ENCODE measurements at places on chromosomes 1 and 21.

DNA sequence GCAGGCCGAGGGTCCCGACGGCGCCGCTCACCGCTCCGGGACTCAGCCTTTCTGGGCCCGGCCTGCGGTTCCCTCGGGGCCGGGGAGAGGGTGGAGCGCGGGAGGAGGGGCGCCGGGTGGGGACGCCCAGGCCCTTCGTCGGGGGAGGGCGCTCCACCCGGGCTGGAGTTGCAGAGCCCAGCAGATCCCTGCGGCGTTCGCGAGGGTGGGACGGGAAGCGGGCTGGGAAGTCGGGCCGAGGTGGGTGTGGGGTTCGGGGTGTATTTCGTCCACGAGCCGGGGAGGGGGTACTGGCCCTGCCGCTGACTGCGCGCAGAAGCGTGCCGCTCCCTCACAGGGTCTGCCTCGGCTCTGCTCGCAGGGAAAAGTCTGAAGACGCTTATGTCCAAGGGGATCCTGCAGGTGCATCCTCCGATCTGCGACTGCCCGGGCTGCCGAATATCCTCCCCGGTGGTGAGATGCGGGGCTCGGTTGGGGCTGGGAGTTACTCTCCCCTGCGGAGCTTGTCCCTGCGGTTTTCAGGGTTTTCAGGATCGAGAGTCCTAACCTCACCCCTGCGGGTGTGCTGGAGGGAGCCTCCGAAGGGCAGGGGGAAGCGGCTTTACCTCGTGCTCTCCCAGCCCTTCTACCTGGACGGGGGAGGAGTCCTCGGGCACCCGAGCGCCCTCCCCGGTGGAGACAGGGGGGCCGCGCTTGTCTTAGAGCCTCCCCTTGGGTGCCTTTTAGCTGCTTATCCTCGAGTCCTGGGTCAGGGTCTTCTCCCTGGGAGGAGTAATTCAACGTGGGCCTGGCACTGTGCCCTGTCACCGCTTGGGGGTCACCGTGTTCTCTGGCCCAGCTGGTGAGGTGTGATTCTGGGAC, 2.1 kb downstream of the SAMD11 start:
- no peak for DNase-seq

DNA sequence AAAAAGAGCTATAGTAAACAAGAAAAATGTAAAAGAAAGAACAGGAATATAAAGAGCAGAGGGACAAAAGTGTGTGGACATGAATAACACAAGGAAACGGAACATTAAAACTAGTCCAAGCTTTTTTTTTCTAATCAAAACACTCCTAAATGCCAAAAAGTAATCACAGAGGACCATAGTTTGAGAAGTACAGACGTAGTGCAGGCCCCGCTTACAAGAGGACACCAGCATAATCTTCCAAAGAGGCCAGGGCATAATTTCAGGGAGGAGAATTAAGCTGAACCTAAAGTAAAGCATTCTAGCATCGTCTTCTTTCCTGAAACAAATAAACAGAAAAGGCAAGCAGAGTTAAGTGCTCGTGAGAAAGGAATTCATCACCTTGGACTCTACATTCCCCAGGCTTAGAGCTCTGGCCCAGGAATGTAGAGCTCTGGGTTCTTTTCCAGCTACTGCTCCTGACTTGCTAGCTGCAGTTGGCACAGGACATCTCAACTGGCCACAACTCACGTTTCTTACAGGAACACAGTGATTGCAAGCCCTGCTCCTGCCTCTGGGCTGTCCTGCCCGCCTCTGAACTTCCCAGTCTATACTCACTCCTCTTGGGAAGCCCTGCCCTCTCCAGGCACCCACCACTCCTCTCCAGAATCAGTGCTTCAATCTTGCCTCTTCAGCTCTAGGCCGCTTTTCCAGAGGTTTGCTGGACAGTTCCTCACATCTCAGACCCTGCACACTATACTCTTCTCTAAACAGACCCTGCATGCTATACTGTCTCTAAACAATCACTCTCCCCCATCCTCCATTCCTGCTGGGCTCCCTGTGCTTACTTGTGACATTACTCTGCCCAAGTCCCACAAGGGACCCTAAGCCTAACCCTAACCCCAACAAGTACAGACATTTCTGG, 9.8 kb downstream of the RGS8 start:
- DNase-seq, result no peak

GRCh38 chr1:67227196-67227595, 60.9 kb downstream of the IL23R start:
- DNase-seq, result no peak

DNA sequence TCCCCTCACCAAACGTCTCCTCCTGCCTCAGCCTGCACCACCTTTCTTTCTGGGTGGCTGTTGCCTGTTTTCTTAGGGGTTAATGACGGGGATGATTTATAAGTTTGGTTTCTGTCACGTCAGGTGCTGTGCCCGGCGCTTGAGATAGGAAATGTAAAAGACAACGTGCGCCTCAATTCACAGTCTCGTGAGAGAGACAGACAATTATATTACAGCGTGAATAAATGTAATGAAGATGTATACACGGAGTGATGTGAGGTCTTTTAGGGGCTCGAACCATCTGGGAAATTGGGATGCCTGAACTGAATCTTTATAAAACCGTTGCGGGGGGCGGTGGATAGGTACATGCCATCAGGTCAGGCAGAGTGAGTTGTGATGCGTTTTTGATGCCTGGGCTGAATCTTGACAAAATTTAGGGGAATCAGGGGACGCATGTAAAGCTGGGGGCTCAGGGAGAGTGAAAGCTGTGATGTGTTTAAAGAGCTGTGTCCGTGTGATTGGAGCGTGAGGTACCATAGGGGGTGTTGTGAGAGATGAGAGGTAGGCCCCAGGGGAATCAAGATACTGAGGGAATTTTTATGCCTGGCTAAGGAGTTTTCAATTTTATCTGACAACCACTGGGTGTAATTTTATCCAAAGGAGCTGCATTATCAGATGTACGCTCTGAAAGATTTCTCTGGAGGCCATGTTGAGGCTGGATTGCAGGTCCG, 831 bp downstream of the TIPRL start:
- DNase-seq, result peak; percentile 6

DNA sequence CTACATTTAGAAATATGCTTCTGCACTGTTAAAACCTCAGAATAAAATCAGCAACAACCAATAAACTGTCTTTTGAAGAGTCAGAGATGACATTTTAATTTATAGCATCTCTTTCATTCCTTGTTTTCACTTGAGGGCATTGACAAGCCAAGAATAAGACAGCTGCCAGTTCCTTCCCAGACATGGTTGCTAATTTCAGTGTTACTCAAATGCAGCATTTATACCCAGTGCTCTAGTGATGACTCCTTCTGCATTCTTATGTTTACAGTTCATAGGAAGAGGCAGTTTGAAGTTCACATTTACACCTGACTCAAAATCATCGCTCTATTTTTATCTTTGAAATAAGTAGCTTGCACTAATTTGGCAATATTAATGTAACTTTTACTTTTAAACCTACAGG, 44.9 kb downstream of the PLA2G4A start:
- no peak for DNase-seq

DNA sequence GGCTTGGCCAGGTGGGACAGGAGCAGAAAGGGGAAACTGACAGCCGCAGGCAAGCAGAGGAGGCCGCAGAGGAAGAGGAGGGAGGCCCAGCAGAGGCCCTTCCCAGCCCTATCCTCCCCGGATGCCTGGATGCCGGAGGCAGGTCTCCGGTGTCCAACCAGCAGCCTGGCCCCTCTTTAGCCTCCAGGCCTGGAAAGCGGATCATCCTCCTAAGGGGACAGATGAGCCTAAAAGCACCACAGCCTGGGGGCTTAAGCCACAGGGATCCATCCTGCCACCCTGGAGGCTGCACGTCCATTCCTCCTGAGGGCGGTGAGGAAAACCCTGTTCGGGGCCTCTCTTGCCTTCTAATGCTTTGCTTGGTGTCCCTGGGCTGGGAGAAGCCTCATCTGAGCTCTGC, 334.1 kb upstream of the VAMP3 start:
- DNase-seq, result no peak

DNA sequence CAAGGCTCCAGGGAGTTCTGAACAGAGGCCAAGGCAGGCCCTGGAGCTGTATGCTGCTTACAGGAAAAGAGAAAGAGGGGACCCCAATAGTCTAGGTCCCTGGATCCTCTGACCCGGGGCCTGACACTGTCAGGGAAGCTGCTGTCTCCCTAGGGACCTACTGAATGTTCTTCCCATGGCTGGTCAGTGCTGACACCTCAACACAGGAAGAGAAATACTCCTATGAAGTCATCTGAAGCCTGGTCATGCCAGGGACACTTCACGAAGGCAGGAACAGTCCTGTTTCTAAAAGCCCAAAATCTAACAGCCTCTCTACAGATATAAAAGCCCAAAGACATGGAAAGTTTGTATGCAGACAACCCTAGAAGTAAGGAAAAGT, 1.7 kb upstream of the LAD1 start:
- DNase-seq, result no peak

Measured in stimulated activated CD4-positive, alpha-beta T cell treated with anti-CD3 and anti-CD28 coated beads, Interleukin-4, amount 100 ng/mL, for 24 hours (primary cell).